ENCODE measurements at places on chromosomes 6 and 20.
A peak's percentile ranks its signal among the peaks of the same experiment; 100 is the strongest.

GRCh38 chr6:155887421-155887820 is 431.8 kb upstream of the NOX3 start:
- H3K36me3 ChIP-seq, result no peaks in the 10 kb centered on the region
- no peak overlapping the region for H3K4me3 ChIP-seq
- no peak overlapping the region for H3K27ac ChIP-seq
- no peak for DNase-seq
- H3K4me1 ChIP-seq, result peaks cover 3% of the 10 kb centered on the region

- H3K4me3 ChIP-seq, result peak overlapping the region; percentile 66
- peak overlapping the region; percentile 90 for H3K27ac ChIP-seq
- no peak for DNase-seq
- H3K4me1 ChIP-seq, result peaks cover 43% of the 10 kb centered on the region
- no peaks in the 10 kb centered on the region for H3K36me3 ChIP-seq
- no peaks in the 10 kb centered on the region for H3K27me3 ChIP-seq
Measured at GRCh38 chr6:142300758-142301650, 803 bp upstream of the ADGRG6 start.

- H3K27ac ChIP-seq, result no peak overlapping the region
- no peaks in the 10 kb centered on the region for H3K36me3 ChIP-seq
- DNase-seq, result no peak
- H3K4me1 ChIP-seq, result no peaks in the 10 kb centered on the region
Measured at GRCh38 chr6:127051571-127052260, 66.8 kb upstream of the RSPO3 start.

DNA sequence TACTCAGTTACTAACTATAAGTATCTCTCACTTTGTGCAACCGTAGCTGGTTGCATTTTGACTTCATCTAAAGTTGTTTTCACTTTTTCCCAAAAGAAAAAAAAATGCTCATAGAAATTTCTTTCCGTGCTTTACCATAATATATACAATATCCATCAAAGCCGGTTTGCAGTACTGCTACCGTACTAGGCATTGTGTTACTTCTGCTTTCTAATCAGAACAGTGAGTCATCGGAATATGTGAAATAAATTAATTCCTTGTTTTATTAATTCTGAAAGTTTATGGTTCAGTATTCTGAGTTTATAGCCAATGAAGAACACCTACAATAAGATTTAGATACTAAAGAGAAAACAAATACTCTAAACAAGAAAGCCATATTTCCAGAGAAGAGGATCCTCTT is 72.5 kb downstream of the TNFRSF21 start:
- peaks cover 35% of the 10 kb centered on the region for H3K36me3 ChIP-seq
- H3K4me3 ChIP-seq, result no peak overlapping the region
- H3K27me3 ChIP-seq, result no peaks in the 10 kb centered on the region
- DNase-seq, result no peak
- H3K4me1 ChIP-seq, result peaks cover 13% of the 10 kb centered on the region

DNA sequence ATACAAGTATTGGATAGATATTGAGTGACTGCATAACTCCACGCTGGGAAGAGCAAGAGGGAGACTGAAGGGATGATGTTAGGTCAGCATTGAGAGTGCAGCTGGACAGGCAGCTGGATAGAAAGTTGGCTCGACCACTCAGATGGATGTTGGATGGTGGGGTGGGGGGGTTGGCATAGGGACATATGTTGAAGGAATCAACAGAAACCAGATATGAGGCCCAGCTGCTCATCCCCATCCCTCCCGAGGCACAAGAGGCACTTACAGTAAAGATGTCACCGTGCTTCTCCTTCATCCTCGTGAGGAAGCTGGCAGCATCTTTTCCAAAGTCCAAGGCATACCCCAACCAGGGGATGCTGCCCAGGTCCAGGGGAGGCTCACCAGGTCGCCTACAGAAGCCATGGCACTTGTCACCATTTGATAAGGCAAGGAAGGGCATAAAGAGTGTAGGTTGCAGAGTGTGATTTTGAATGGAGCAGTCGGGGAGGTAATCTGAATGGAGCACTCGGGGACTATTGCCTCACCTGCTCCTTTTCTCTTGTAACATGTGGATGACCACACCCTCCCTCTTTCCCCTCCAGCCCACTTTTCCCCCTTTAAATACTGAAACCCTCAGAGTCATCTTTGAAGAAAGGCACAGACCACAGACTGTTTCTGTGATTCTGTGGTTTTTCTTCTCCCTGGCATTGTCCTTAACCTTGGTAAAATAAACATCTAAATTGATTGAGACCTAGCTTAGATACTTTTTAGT is 18.0 kb downstream of the PTGIS start:
- no peak overlapping the region for H3K27ac ChIP-seq
- H3K4me3 ChIP-seq, result no peak overlapping the region
- no peaks in the 10 kb centered on the region for H3K36me3 ChIP-seq
- H3K4me1 ChIP-seq, result peaks cover 4% of the 10 kb centered on the region
- no peak for DNase-seq

DNA sequence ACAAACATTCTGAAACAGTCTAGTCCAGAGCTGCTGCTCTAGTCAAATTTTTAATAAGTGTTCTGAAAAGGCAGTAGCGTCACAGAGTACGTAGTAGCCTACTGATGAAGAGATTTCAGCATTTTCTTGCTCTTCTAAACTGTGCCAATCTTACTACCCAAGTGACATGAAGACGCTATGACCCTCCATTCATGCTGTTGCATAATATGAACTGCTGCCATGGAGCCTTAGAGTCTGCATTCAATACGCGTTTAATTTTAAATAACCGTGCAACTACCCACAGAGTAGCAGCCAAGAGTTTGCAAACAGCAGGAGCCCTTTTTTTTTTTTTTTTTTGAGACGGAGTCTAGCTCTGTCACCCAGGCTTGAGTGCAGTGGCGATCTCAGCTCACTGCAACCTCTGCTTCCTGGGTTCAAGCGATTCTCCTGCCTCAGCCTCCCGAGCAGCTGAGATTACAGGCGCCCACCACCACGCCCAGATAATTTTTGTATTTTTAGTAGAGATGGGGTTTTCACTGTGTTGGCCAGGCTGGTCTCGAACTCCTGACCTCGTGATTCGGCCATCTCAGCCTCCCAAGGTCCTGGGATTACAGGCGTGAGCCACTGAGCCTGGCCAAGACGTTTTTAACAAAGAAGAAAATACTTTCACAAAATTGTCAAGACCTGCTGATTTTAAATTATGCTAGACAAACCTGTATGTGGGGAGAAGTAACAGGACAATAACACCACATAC is 44.3 kb downstream of the EZR start:
- peaks cover 19% of the 10 kb centered on the region for H3K4me1 ChIP-seq
- H3K36me3 ChIP-seq, result peaks cover 35% of the 10 kb centered on the region
- DNase-seq, result no peak
- no peak overlapping the region for H3K27ac ChIP-seq

GRCh38 chr6:128479991-128480390 is 40.4 kb downstream of the PTPRK start:
- no peaks in the 10 kb centered on the region for H3K36me3 ChIP-seq
- no peak overlapping the region for H3K27ac ChIP-seq
- peaks cover 5% of the 10 kb centered on the region for H3K4me1 ChIP-seq
- H3K27me3 ChIP-seq, result no peaks in the 10 kb centered on the region
- DNase-seq, result no peak

DNA sequence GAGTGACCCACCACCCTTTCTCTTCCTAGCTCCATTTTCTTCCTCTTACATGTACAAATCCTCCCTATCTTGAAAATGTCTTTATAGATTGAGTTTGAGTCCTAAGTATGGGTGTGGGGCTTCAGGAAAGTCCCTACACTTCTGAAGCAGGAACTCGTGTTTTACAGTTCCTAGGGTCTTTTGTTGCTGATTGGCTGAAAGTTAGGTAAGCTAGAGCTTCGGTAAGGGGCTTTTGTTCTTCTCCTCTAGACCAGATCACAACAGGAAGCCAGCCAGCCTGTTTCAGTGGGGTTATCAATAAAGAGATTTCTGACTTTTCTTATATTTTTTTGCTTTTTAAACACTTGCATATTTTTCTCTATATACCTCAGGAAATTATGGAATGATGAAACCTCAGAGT is 51.3 kb downstream of the CNR1 start:
- H3K27ac ChIP-seq, result no peak overlapping the region
- H3K4me3 ChIP-seq, result no peak overlapping the region
- no peak for DNase-seq

DNA sequence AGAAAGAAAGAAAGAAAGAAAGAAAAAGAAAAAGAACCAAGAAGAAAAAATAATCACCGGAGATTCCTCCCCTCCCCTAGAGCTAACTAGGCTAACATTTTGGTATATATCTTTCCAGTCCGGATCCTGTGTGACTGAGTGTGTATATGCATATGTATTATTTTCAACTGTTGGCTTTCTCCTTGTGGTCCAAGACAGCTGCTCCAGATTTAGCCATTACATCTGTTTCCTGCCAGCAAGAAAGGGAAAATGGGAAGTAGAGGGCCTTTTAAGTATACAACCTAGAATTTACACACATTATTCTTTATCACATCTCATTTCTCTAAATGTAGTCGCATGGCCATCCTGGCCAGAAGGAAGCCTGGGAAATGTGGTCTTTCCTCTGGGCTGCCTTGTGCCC is 15.2 kb downstream of the SLC52A3 start:
- H3K4me3 ChIP-seq, result no peak overlapping the region
- no peak for DNase-seq
- no peaks in the 10 kb centered on the region for H3K36me3 ChIP-seq
- no peak overlapping the region for H3K27ac ChIP-seq
- no peaks in the 10 kb centered on the region for H3K27me3 ChIP-seq
